ENCODE measurements at places on chromosomes 11 and 22. TPM values are rescaled to one million over a fixed set of nuclear protein-coding genes. Genes with fewer than 3 reads are reported as not detected.

Gene IGLL5
- total RNA-seq, result not detected

Gene SLC22A9
- total RNA-seq, result not detected

Gene GAS2
- not detected for total RNA-seq

Gene PGR
- total RNA-seq, result not detected

Gene NXPE2
- total RNA-seq, result not detected

Gene SLC29A2
- 3.0 TPM for total RNA-seq

Gene RFPL2
- total RNA-seq, result 0.85 TPM

Gene ZNF280B
- 0.49 TPM for total RNA-seq

Gene OMP
- not detected for total RNA-seq

Gene RFPL3
- total RNA-seq, result not detected

Gene DMC1
- total RNA-seq, result 4.0 TPM

Gene IFTAP
- total RNA-seq, result 47.4 TPM

Gene ROBO4
- not detected for total RNA-seq

Gene DBX1
- total RNA-seq, result not detected

Gene PLEKHA7
- total RNA-seq, result 0.37 TPM

Gene ST3GAL4
- total RNA-seq, result 35.0 TPM

Gene OR51B2
- not detected for total RNA-seq

Gene PVALB
- total RNA-seq, result not detected

Gene P2RY6
- not detected for total RNA-seq

Gene CD59
- total RNA-seq, result 50.9 TPM

Gene ANO1
- total RNA-seq, result not detected

Gene OR51E2
- not detected for total RNA-seq

Gene TRIM6
- total RNA-seq, result not detected

Gene PCNX3
- total RNA-seq, result 29.0 TPM

Gene OR56B1
- total RNA-seq, result not detected

Gene ESAM
- total RNA-seq, result not detected

Gene TMEM121B
- total RNA-seq, result 0.74 TPM

Gene CD6
- not detected for total RNA-seq

Gene OR2AG1
- total RNA-seq, result not detected

Gene P2RY2
- not detected for total RNA-seq

Gene TRIM51
- total RNA-seq, result not detected

Gene SLC25A18
- 1.4 TPM for total RNA-seq

Gene RTN4RL2
- 2.9 TPM for total RNA-seq

Gene UPK3A
- total RNA-seq, result not detected

Gene FGF3
- total RNA-seq, result not detected

Gene PRR33
- not detected for total RNA-seq

Gene OR5B21
- not detected for total RNA-seq

Gene JAML
- not detected for total RNA-seq

Gene AMPD3
- 0.54 TPM for total RNA-seq

Gene C11orf21
- total RNA-seq, result not detected

Gene CENPM
- total RNA-seq, result 91.5 TPM

Gene TRPM5
- not detected for total RNA-seq

Data from G401 (cell line).